ENCODE measurements at places on chromosomes 2 and 18. TPM values are rescaled to one million over a fixed set of nuclear protein-coding genes. Genes with fewer than 3 reads are reported as not detected.
A peak's percentile ranks its signal among the peaks of the same experiment; 100 is the strongest.

HSBP1L1 gene
- total RNA-seq = 16.9 TPM

CDH19 gene
- total RNA-seq = 160 TPM

GRCh38 chr2:101295895-101296294, 12.6 kb downstream of the RNF149 start:
- DNase-seq = no peak

GRCh38 chr18:44853430-44853829, 172.7 kb downstream of the SETBP1 start:
- no peak for DNase-seq

GRCh38 chr2:226799976-226800940, 638 bp upstream of the IRS1 start:
- DNase-seq = peak; percentile 75

DOCK10 gene
- 50.7 TPM for total RNA-seq

RAD51AP2 gene
- total RNA-seq = not detected

DPP4 gene
- 11.8 TPM for total RNA-seq

- DNase-seq = no peak
Observed at GRCh38 chr2:236809716-236810115, 240.1 kb downstream of the ACKR3 start.

GRCh38 chr2:112482309-112483041, 519 bp downstream of the TTL start:
- peak; percentile 64 for DNase-seq

GRCh38 chr2:223643309-223643708, 41.1 kb upstream of the SCG2 start:
- DNase-seq = no peak

DNA sequence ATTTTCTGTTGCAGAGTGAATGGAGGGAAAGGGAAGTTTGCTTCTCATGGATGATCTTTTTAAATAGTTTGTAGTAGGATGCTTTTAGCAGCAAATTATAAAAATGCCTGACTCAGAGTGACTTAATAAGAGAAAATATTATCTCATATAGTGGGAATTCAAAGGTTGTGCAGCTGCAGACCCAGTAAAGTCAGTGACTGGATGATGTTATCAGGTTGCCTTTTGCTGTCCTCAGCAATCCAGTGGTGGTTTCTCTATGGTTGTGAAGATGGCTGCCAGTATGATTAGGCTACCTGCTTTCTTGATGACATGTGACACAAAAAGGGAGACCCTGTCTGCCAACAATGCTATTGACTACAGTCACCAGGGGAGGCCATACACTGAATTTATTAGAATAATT, 184.8 kb downstream of the DIS3L2 start:
- no peak for DNase-seq

- DNase-seq = no peak
Observed at GRCh38 chr2:11552260-11552638, 18.4 kb downstream of the GREB1 start.

DNA sequence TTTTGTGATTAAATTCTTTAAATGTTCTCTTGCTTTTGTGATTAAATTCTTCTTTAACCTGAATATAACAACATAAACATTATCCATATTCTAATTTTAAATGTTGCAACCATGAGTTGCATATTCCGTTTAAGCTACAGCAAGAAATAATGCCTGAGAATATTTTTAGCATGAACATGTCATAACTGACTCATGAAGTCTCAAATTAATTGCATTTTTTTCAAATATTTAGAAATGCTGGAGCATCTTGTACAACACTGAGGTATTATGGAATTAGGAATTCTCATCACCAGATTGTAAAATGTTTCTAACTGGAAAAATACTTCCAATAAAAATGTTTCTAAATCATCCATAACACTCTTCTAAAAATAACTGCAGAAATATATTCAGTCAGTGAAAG, 14.7 kb downstream of the ROCK2 start:
- DNase-seq = no peak

DNA sequence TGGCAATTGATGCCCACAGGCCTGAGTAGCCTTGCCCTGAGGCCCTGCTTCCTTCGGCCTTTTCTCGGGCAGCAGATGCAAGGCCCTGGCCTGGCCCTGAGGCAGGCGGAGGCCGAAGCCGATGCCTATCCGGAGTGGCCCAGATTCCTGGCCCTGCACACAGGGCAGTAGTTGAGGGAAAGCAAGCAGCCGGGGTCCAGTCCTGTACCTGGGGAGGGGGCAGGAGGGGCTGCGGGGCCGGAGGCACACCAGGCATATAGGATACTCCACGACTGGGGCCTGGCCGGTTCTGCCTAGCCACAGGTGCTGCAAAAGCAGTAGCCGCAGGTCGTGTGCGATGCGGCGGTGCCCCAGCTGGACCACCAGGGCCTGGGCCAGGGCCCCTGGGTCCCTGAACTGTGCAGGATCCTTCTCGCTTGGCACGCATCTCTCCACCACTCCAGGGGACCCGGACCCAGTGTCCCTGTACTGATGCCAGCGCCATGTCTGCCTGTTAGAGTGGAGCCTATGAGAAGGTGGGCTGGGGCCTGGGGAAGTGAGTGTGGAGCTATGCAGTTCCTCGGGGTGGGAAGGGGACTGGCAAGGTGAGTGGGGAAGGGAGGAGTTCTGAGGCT, 1.8 kb downstream of the PRR30 start:
- DNase-seq = no peak

DNA sequence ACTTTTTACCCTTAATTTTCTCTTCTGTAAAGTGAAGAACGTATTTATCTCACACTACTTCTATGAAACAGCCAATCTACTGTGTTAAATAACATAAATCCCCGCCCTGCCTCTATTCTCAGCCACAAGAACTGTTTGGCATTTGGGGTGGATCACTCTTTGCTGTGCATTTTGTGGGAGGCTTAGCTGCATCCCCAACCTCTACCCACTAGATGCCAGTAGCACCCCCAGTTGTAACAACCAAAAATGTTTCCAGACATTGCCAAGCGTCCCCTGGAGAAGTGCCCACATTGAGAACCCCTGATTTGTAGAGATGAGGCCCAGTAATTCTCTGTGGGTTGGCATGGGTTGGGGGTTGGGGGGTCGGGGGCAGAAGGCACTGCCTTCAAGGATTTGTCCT, 94.7 kb upstream of the BOD1L2 start:
- DNase-seq = no peak

GRCh38 chr2:13128139-13128538, 411.4 kb downstream of the TRIB2 start:
- DNase-seq = no peak

KCTD18 gene
- total RNA-seq = 13.0 TPM

CD8A gene
- 2.6 TPM for total RNA-seq

DNA sequence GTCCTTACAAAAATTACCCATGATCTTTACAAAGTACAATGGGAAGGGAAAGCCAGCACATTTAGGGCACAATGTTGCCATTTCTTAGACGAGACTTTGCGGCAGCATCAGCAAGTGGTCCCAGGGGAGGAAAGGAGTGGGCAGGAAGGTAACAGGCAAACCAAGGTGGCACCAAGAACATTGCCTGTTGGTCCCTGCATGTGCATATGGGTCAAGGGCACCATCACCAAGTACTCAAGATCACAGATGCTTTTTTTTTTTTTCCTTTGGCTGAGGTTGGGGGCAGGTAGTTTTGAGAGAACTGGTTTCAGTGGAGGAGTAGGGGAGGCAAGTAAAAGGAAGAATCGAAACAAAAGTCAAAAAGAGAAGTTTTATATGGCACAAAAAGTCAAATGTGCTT, 752 bp upstream of the CYTIP start:
- no peak for DNase-seq

- DNase-seq = no peak
Observed at GRCh38 chr2:133378928-133379549, 189.2 kb downstream of the NCKAP5 start.

- no peak for DNase-seq
Observed at GRCh38 chr2:79375817-79376216, 137.0 kb upstream of the CTNNA2 start.

DNA sequence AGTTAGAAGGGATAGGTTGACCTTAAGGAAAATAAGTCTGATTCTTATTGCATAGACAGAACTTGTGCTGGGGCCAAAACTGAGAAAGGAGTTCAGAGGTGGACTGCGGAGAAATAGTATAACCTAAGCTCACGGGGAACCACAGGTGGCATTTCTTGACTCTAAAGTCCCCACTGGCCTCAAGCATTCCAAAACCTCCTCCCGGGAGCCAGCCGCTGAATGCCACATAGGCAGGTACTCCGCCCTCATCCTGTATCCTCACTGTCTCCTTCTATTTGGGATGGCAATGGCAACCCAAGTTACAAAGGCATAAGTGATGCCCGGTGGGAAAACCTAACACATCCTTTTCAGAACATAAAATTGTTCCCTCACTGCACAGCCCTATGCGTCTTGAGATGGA, 173.0 kb downstream of the SP3 start:
- no peak for DNase-seq

MYO1B gene
- 74.9 TPM for total RNA-seq

TMEM178A gene
- 6.6 TPM for total RNA-seq

- no peak for DNase-seq
Observed at GRCh38 chr2:75503048-75503607, 57.6 kb downstream of the EVA1A start.

DIPK1C gene
- total RNA-seq = 1.4 TPM

DNA sequence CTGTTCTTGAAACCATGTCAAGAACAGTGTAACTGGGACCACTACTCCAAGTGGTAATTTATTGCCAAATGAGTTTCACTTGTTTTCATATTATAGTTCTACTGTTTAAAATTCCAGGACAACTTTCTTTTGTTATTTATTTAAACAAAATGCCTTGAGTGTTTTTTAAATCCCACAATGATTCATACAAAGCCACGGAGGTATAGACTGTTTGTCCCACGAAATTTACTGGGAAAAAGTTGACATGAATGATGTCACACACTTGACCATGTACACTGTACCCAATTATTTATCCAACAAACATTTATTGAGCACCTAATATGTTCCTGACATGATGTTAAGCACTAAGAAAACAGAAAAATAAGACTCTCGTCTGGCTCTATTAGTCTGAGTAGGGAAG, 243.9 kb upstream of the SIX2 start:
- DNase-seq = no peak

- no peak for DNase-seq
Observed at GRCh38 chr2:235582081-235582686, 88.3 kb downstream of the AGAP1 start.

DNA sequence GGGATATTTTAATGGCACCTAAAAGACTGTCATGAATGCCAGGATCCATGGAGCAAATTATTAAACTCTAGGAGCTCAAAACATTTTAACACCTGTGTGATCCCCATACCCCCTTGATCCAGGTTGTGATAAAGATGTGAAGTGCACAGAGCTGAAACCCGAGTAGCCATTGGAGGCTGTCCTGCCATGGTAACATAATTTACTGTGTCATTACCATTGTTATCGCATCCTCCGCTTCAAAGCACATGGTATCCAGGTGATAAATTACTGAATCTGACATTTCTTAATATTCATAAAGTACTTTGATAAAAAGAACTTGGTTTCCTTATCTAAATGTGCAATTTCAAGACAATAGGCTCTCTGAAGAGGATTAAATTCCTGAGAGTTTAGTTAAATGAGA, 109.3 kb downstream of the CHST9 start:
- no peak for DNase-seq

- no peak for DNase-seq
Observed at GRCh38 chr2:127739800-127740199, 38.5 kb downstream of the SFT2D3 start.

- DNase-seq = no peak
Observed at GRCh38 chr18:37889963-37890362, 324.4 kb upstream of the CELF4 start.

DNA sequence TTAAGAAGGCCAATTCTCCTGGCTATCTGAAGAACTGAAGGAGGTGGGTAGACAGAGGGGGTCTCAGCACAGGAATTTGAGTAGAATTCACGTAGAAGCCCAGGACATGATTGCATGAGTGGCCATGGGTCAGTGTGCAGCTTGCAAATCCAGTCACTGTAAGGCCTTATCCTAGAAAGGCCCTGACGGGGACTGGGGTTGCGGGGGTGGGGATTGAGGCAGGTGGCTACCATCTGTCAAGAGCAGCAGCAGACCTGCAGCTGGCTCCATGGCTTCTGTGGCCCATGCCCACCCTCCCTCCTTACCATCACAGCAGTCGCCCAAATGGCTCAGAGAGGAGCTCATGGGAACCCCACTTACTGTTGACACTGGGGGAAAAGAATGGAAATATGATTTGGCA, 34.6 kb upstream of the SLC14A1 start:
- DNase-seq = no peak

DNA sequence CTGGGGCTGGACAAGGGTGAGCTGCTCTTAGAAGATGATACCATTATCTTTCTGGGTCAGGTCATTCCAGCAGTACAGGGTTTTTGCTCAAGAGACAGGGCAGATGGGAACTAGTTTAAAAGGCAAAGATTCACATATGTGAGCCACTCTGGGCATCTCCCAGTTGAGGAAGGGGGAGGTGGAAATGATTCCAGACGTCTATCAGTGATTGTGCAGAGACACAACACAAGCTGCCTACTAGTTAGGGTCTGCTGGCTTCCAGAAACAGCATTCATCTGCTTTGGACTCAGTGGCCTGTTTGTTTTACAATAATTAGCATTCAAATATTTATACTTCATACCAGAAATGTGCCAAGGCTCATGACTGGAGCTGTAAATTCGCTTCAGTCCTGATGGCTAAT, 32.3 kb downstream of the ST6GAL2 start:
- DNase-seq = no peak

Data from sciatic nerve (tissue), 2 donors.